ENCODE measurements at places on chromosomes 4 and X. TPM values are rescaled to one million over a fixed set of nuclear protein-coding genes. Genes with fewer than 3 reads are reported as not detected.

DNA sequence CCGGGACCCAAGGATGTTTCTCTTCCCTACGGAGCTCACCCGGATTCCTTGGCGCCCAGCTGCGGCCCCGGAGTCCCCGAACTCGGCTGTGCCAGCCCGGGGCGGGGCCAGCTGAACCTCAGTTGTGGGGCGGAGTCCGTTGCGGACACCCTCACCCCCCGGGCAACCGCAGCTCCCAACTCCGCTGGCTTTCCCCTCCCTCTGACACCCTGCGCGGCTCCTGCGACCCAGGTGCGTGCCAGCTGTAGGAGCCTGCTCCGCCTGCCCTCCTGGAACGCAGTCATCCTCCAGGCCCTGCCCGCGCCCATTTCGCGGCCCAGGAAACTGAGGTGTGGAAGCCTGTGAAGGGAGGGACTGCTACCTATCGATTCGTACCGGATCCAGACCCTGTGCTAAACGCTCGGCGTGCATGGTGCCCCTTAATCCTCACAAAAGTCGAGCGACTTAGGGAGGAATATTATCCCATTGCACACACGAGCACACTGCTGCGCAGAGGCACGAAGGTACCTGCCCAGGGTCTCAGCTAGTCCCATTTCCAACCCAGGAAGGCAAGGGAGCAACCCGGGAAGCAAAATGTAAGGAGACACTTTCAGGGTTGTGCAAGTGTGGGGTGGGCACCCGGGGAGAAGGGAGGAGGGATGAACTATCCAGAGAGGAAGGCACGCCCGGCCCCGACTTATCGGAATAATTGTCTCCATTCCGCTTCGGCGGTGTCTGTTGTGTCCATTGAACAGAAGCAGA, 12.3 kb downstream of the MSX1 start:
- DNase-seq, result no peak

- DNase-seq, result no peak
Measured at GRCh38 chr4:189765736-189766135, 174.9 kb upstream of the FRG1 start.

Gene UGT2B11
- not detected for total RNA-seq

DNA sequence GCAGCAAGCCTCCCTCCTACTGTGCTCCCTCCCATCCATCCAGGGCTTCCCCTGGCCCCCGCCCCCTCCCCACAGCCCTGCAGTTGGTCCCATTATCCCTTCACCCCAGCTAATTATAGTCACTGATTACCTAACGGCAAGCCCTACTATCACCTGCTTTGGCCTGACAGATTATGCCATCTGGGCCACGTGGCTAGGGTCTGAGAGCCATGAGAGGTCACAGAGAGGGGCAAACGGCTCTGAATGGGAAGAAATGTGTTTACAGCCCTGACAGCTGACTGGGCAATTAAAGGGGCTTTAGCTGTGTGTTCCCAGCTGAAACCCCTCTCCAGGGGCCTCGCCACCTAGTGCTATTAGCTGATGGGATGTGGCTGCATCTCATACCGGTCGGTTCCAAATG, 134.4 kb upstream of the CPEB2 start:
- DNase-seq, result no peak

Gene LINC00632
- 0.02 TPM for total RNA-seq

Gene PACRGL
- total RNA-seq, result 12.9 TPM

Gene FGF2
- total RNA-seq, result 2.0 TPM

Measured in activated naive CD8-positive, alpha-beta T cell treated with anti-CD3 and anti-CD28 coated beads for 36 hours (primary cell).